Right atrium auricular region (tissue), 2 donors: ENCODE measurements at places on chromosomes 7 and 10. TPM values are rescaled to one million over a fixed set of nuclear protein-coding genes. Genes with fewer than 3 reads are reported as not detected.

GFRA1 gene
- total RNA-seq, result 18.7 TPM

FOXP2 gene
- total RNA-seq, result 2.0 TPM

CLEC2L gene
- total RNA-seq, result not detected

SHTN1 gene
- 3.2 TPM for total RNA-seq

MOGAT3 gene
- not detected for total RNA-seq

VAX1 gene
- not detected for total RNA-seq

MINDY4 gene
- 8.8 TPM for total RNA-seq

FRMD4A gene
- 22.9 TPM for total RNA-seq

VENTX gene
- 0.63 TPM for total RNA-seq

- H3K27ac ChIP-seq, result no peak overlapping the region
- H3K27me3 ChIP-seq, result no peaks in the 10 kb centered on the region
- no peaks in the 10 kb centered on the region for H3K4me1 ChIP-seq
- H3K4me3 ChIP-seq, result no peak overlapping the region
- H3K36me3 ChIP-seq, result no peaks in the 10 kb centered on the region
- DNase-seq, result no peak
Observed at GRCh38 chr10:62250594-62251198, 17.9 kb downstream of the RTKN2 start.

- no peaks in the 10 kb centered on the region for H3K27me3 ChIP-seq
- H3K36me3 ChIP-seq, result no peaks in the 10 kb centered on the region
- H3K27ac ChIP-seq, result peak overlapping the region; percentile 29
Observed at GRCh38 chr7:137081321-137082093, 213.1 kb downstream of the CHRM2 start.

GRCh38 chr7:48782511-48782910 is 141.8 kb upstream of the CDC14C start:
- no peak overlapping the region for H3K27ac ChIP-seq
- no peak overlapping the region for H3K4me3 ChIP-seq
- H3K27me3 ChIP-seq, result no peaks in the 10 kb centered on the region
- H3K36me3 ChIP-seq, result no peaks in the 10 kb centered on the region
- no peaks in the 10 kb centered on the region for H3K4me1 ChIP-seq
- DNase-seq, result no peak

- no peaks in the 10 kb centered on the region for H3K27me3 ChIP-seq
- no peak overlapping the region for H3K27ac ChIP-seq
- no peaks in the 10 kb centered on the region for H3K4me1 ChIP-seq
- DNase-seq, result no peak
Observed at GRCh38 chr10:103666087-103666761, 172.7 kb downstream of the NEURL1 start.

DNA sequence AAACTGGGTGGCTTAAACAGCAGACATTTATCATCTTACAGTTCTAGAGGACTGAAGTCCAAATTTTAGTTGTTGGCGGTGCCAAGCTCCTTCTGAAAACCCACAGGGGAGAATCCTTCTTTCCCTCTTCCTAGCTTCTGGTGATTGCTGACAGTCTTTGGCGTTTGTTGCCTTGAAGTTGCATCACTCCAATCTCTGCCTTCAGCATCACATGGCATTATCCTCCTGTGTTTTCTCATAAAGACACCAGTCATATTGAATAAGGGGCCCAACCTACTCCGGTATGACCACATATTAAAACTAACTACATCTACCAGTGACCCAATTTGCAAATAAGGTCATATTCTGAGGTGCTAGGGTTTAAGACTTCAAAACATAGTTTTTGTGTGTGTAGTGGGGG is 472.1 kb upstream of the IGFBP3 start:
- no peak for DNase-seq
- H3K4me1 ChIP-seq, result no peaks in the 10 kb centered on the region
- H3K27ac ChIP-seq, result no peak overlapping the region
- no peaks in the 10 kb centered on the region for H3K36me3 ChIP-seq
- H3K4me3 ChIP-seq, result no peak overlapping the region

DNA sequence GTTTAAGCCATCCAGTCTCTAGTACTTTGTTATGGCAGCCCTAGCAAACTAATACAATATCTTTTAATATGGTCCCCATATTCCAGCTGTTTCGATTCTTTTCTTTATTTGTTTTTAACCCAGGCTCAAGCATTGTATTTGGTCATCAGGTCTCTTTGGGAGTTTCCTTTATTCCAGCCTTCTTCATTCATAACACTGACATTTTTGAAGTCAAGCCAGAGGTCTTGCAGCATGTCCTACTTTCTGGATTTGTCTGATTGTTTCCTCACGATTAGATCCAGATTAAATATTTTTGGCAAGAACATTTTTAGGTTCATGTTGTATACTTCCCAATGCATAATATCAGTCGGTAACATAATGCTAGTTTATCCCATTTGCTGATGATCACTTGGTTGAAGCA is 11.8 kb downstream of the SLC25A13 start:
- peaks cover 53% of the 10 kb centered on the region for H3K4me1 ChIP-seq
- no peaks in the 10 kb centered on the region for H3K36me3 ChIP-seq
- H3K27me3 ChIP-seq, result no peaks in the 10 kb centered on the region
- DNase-seq, result no peak
- no peak overlapping the region for H3K4me3 ChIP-seq
- H3K27ac ChIP-seq, result peak overlapping the region; percentile 22

DNA sequence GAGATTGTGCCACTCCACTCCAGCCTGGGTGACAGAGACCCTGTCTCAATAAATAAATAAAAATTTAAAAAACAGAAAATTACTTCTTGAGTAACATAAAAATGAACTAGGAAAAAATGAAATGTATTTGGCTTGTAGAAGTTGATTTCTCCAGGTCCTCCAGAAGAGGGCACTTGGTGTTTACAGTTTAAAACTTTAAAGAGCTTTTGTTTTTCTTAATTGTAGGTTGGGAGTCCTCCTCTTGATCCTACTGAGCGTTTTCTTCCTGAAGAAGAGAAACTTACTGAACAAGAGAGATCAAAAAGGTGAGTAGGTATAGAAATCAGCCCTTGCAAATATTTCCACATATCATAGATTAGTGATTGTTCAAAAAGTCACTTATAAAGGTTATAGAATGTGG is 16.2 kb downstream of the KIFBP start:
- H3K4me3 ChIP-seq, result no peak overlapping the region
- H3K4me1 ChIP-seq, result no peaks in the 10 kb centered on the region
- no peak for DNase-seq
- H3K36me3 ChIP-seq, result peaks cover 48% of the 10 kb centered on the region
- H3K27me3 ChIP-seq, result no peaks in the 10 kb centered on the region
- H3K27ac ChIP-seq, result peak overlapping the region; percentile 7

GRCh38 chr10:120607016-120607709 is 150.1 kb downstream of the PLPP4 start:
- no peaks in the 10 kb centered on the region for H3K4me1 ChIP-seq
- H3K36me3 ChIP-seq, result no peaks in the 10 kb centered on the region
- H3K27me3 ChIP-seq, result no peaks in the 10 kb centered on the region
- no peak overlapping the region for H3K4me3 ChIP-seq

DNA sequence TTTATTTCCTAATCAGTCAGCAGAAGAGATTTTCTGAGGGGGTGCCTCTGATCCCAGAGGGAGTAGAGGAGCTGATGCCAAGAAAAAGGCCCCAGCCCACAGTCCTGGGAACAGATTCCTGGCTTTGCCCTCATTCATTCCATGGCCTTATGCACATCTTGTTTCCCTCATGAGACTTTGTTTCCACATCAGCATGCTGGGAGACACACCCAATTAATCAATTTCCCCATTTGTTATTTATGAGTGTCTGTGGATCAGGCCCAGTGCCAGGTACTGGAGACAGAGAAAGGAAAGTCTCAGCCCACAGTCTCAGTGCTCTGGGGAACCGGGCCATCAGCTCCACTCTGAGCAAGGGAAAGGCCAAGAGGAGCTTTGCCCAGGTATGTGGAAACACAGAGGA is 496.2 kb upstream of the ZMIZ1 start:
- DNase-seq, result no peak
- H3K4me3 ChIP-seq, result no peak overlapping the region
- H3K27ac ChIP-seq, result no peak overlapping the region

- no peaks in the 10 kb centered on the region for H3K36me3 ChIP-seq
- no peak overlapping the region for H3K4me3 ChIP-seq
- H3K27me3 ChIP-seq, result no peaks in the 10 kb centered on the region
- no peaks in the 10 kb centered on the region for H3K4me1 ChIP-seq
- H3K27ac ChIP-seq, result no peak overlapping the region
Observed at GRCh38 chr10:98516352-98516751, 69.6 kb upstream of the HPS1 start.

- no peaks in the 10 kb centered on the region for H3K36me3 ChIP-seq
- DNase-seq, result no peak
- no peaks in the 10 kb centered on the region for H3K27me3 ChIP-seq
- H3K27ac ChIP-seq, result peak overlapping the region; percentile 80
- peaks cover 60% of the 10 kb centered on the region for H3K4me1 ChIP-seq
Observed at GRCh38 chr10:11036424-11037011, 18.8 kb downstream of the CELF2 start.

DNA sequence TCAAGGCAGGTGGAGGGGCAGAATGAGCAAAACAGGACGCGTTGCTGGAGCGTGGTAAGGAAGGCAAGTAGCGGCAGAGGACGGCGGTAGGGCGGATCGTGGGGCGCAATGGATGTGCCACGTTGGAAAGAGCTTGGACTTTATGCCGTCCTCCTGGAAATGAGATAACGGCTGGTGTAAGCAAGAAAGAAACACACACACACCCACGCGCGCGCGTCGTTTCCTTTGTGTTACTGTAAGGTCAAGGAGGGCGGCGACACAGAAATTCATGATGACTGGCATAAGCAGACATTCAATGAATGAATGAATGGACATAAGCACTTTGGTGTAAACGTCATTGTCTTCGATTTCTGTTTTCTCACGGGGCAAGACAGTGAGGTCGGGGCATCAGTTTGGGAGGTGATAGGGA is 683 bp upstream of the ENTPD7 start:
- H3K4me1 ChIP-seq, result peaks cover 30% of the 10 kb centered on the region
- peak; percentile 73 for DNase-seq
- peak overlapping the region; percentile 72 for H3K4me3 ChIP-seq
- no peaks in the 10 kb centered on the region for H3K36me3 ChIP-seq
- H3K27ac ChIP-seq, result peak overlapping the region; percentile 41

DNA sequence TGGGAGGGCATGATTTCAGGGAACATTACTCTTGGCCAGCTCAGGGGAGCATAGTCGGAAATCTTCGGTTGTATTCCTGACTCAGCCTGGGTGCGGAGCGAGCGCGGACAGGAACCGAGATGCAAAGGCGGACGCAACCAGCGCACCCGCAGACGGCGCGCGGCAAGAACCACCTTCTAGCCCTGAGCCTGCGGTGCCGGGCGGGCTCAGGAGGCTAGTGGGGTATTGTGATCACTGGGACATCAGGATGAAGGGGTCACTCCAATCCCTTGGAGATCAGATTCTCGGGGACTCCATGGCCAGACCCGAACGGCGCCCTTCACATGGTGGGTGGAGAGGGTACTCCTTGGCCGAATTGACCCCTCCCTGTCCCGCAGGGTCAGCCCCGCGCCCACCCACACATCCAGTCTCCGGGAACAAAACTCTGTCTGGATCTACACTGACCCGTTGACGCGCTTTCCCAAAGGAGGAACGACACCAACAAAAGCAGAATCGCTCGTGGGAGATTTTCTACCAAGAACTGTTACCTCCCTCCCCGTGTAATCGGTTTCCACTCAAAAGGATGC is 730.5 kb downstream of the ZWINT start:
- no peaks in the 10 kb centered on the region for H3K36me3 ChIP-seq
- H3K27ac ChIP-seq, result no peak overlapping the region
- no peaks in the 10 kb centered on the region for H3K27me3 ChIP-seq
- peak overlapping the region; percentile 44 for H3K4me3 ChIP-seq

DNA sequence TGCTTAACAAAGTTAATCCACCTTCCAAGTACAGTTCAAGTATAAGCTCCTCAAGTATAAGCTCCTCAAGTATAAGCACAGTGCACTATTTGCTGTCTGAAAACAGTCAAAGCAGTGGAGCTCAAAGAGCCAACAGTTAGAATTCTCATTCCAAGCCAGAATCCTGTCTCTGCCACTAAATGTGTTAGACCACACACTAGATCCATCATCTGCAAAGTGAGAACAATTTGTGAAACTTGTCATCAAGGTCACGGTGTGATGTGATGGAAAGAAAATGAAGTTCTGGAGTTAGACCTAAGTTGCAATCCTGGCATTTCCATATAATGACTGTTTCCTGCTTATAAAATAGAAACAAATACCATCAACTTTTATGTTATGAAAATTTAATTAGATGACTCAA is 602.5 kb downstream of the TNS3 start:
- H3K4me1 ChIP-seq, result no peaks in the 10 kb centered on the region
- no peaks in the 10 kb centered on the region for H3K27me3 ChIP-seq
- no peak for DNase-seq
- H3K4me3 ChIP-seq, result no peak overlapping the region
- H3K36me3 ChIP-seq, result no peaks in the 10 kb centered on the region

DNA sequence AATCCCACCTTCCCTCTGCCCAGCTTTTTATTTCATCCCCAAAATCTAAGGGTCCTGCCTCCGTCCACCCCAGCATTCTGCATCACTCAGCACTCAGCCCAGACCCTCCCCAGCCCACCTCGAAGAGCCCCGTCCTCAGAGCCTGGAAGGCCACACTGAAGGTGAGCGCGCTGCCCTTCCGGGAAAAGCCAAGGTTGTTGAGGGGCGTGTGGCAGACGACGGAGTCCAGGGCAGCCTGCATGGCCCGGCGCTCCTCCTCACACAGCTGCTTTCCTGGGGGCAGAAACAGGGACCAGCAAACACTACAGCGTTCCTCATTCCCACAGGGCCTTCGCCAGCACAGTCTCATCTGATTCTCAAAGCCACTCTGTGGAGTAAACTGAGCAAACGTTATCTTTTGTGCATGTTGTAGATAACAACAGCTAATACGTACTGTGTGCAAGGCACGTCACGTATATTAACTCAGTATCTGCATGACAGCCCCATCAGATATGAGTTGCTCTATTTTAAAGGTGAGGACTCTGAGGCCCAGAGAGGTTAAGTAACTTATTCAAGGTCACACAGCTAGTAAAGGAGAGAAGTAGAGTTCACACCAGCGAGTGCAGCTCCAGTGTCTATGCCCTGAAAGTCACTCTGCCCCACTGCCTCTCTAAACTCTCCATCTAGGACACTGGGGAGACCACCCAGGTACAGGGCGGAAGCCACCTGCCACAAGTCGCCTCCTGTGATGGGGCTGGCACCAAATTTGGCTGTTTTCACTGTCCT is 2.8 kb downstream of the TRAPPC14 start:
- peaks cover 33% of the 10 kb centered on the region for H3K36me3 ChIP-seq
- peaks cover 22% of the 10 kb centered on the region for H3K4me1 ChIP-seq
- DNase-seq, result no peak
- H3K27ac ChIP-seq, result no peak overlapping the region

GRCh38 chr10:49598986-49599385 is 11.1 kb upstream of the SLC18A3 start:
- DNase-seq, result no peak
- H3K4me1 ChIP-seq, result no peaks in the 10 kb centered on the region
- H3K27me3 ChIP-seq, result no peaks in the 10 kb centered on the region
- no peak overlapping the region for H3K27ac ChIP-seq
